ENCODE measurements at places on chromosomes 1 and 21. TPM values are rescaled to one million over a fixed set of nuclear protein-coding genes. Genes with fewer than 3 reads are reported as not detected.

The WNT9A gene
- total RNA-seq, result 0.37 TPM

The ANXA9 gene
- total RNA-seq, result 15.4 TPM

The C4BPB gene
- total RNA-seq, result 10.2 TPM

The KMO gene
- total RNA-seq, result 0.85 TPM

The TAS1R1 gene
- not detected for total RNA-seq

The TXNIP gene
- 27.3 TPM for total RNA-seq

The SLC5A9 gene
- total RNA-seq, result 1.1 TPM

GRCh38 chr1:29415156-29415830 lies 179.0 kb downstream of the PTPRU start:
- no peak overlapping the region for H3K27ac ChIP-seq
- peaks cover 69% of the 10 kb centered on the region for H3K27me3 ChIP-seq
- no peak overlapping the region for H3K4me3 ChIP-seq
- H3K4me1 ChIP-seq, result no peaks in the 10 kb centered on the region
- H3K36me3 ChIP-seq, result no peaks in the 10 kb centered on the region

DNA sequence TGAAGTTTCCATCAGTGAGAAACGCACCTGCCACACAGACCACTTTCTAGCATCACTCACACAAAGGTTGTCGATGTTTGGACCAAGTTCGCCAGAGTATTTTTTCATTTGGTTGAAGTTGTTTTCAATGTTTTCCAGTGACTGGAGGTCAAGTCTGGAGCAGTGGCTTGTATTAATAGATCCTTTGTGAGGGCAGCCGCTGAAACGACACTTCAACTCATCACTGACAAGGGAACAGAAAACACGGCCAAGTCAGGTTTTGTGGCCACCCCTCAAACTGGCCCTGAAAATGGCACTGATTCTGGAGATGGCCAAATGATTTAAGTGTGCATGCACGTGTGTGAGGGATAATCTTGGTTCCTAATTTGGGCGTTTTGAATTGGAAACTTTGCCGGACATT lies 675.6 kb downstream of the SMYD3 start:
- H3K27ac ChIP-seq, result no peak overlapping the region
- no peak for DNase-seq
- no peaks in the 10 kb centered on the region for H3K27me3 ChIP-seq
- H3K36me3 ChIP-seq, result no peaks in the 10 kb centered on the region
- H3K4me3 ChIP-seq, result no peak overlapping the region
- H3K4me1 ChIP-seq, result no peaks in the 10 kb centered on the region

DNA sequence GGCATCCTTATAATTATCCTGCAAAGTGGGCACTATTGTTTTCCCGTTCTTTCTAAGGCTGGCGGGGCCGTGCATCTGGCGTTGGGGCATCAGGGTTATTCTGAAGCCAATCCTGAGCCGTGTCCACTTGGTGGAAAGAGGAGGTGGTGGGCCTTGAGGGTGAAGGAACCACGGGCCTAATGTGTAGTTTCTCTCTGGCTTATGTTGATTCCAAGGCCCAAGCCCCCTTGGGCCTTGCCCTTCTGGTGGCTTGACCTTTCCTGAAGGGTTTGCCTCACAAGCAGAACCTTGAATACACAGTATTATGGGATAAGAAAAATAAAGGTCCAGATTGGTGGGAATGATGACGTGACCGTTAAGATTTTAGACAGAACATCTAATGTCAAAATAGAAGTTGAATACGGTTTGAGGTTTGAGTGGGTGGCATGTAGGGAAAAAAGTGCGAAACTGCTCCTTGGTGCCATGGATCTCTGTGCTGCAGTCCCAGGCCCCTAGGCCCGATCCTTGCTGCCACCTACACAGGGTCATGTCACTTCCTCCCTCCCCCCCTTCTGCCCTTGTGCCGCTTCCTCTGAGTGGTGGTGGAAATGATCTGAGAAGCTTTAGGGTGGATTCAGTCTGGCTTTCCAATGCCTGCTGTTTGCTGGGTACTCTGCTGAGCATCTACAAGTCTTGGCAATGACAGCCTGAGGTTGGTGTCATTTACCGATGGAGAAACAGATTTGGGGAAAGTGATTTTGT lies 90.5 kb downstream of the PRDM2 start:
- DNase-seq, result no peak
- no peak overlapping the region for H3K4me3 ChIP-seq
- H3K27me3 ChIP-seq, result no peaks in the 10 kb centered on the region
- no peaks in the 10 kb centered on the region for H3K4me1 ChIP-seq
- peaks cover 7% of the 10 kb centered on the region for H3K36me3 ChIP-seq

- H3K4me3 ChIP-seq, result no peak overlapping the region
- H3K36me3 ChIP-seq, result no peaks in the 10 kb centered on the region
- H3K4me1 ChIP-seq, result no peaks in the 10 kb centered on the region
- DNase-seq, result no peak
- H3K27ac ChIP-seq, result no peak overlapping the region
- peaks cover 5% of the 10 kb centered on the region for H3K27me3 ChIP-seq
These were observed 52.5 kb downstream of the KAZN start for GRCh38 chr1:14650951-14651350.

- no peak for DNase-seq
- H3K27me3 ChIP-seq, result peaks cover 26% of the 10 kb centered on the region
- no peak overlapping the region for H3K27ac ChIP-seq
- H3K4me1 ChIP-seq, result no peaks in the 10 kb centered on the region
- H3K36me3 ChIP-seq, result no peaks in the 10 kb centered on the region
These were observed 62.7 kb downstream of the ZNF648 start for GRCh38 chr1:181998858-181999257.

- H3K4me1 ChIP-seq, result peaks cover 20% of the 10 kb centered on the region
- H3K27me3 ChIP-seq, result no peaks in the 10 kb centered on the region
- peak; percentile 41 for DNase-seq
- H3K4me3 ChIP-seq, result no peak overlapping the region
- peak overlapping the region; percentile 71 for H3K27ac ChIP-seq
These were observed 51.8 kb downstream of the ANGPTL1 start for GRCh38 chr1:178819123-178819522.

GRCh38 chr1:7366955-7367665 lies 404.0 kb upstream of the VAMP3 start:
- no peaks in the 10 kb centered on the region for H3K36me3 ChIP-seq
- H3K27ac ChIP-seq, result no peak overlapping the region
- H3K27me3 ChIP-seq, result peaks cover 44% of the 10 kb centered on the region
- H3K4me3 ChIP-seq, result no peak overlapping the region
- no peaks in the 10 kb centered on the region for H3K4me1 ChIP-seq
- no peak for DNase-seq

DNA sequence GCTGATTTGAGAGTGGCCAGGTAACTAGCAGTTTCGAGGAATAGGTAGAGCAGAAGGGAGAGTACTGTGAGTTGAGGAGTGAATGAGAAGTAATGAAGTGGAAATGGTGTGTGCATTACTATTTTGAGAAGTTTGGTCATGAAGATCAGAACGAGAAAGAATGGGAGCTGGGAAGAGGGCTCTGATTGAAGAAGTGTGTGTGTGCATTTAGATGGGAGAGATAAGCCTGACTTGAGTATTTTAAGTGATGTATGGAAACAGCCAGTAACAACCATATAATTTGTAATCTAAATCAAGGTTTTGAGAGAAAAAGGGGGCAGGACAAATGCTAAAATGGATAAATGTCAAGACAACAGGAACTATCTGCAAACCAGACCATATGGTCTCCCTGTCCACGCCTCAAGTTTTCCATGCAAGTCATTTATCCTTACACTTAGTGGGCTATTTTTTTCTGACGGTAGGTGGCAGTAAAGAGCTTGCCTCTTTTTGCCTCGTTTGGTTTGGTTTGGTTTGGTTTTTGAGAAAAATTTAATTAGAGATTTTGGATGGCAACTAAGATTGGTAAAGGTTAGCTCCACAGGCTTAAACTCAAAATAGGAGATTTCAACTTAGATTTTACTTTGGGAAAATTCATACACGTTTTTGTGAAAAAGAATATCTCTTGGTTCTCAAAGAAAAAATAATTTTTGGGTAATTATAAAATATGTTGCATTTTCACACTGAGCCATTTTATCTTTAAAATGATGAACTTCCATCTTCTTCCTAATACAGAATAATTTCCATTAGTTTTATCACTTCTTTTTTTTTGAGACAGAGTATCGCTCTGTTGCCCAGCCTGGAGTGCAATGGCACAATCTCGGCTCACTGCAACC lies 9.5 kb upstream of the B3GALNT2 start:
- peaks cover 14% of the 10 kb centered on the region for H3K27me3 ChIP-seq
- H3K4me3 ChIP-seq, result no peak overlapping the region
- H3K27ac ChIP-seq, result no peak overlapping the region

GRCh38 chr21:39182016-39182415 lies 1.2 kb downstream of the PSMG1 start:
- H3K36me3 ChIP-seq, result peaks cover 24% of the 10 kb centered on the region
- H3K4me3 ChIP-seq, result peak overlapping the region; percentile 99
- H3K27ac ChIP-seq, result peak overlapping the region; percentile 96
- no peaks in the 10 kb centered on the region for H3K27me3 ChIP-seq
- no peak for DNase-seq

GRCh38 chr21:16788584-16788983 lies 724.3 kb upstream of the CXADR start:
- H3K4me1 ChIP-seq, result no peaks in the 10 kb centered on the region
- H3K27ac ChIP-seq, result no peak overlapping the region
- DNase-seq, result no peak
- H3K36me3 ChIP-seq, result no peaks in the 10 kb centered on the region
- no peak overlapping the region for H3K4me3 ChIP-seq

- H3K36me3 ChIP-seq, result no peaks in the 10 kb centered on the region
- DNase-seq, result no peak
- peak overlapping the region; percentile 4 for H3K4me3 ChIP-seq
- no peaks in the 10 kb centered on the region for H3K27me3 ChIP-seq
- H3K27ac ChIP-seq, result peak overlapping the region; percentile 24
These were observed 40.1 kb downstream of the ZNF281 start for GRCh38 chr1:200369706-200370105.

GRCh38 chr21:46161633-46162592 lies 6.5 kb upstream of the FTCD start:
- H3K36me3 ChIP-seq, result peaks cover 16% of the 10 kb centered on the region
- H3K4me1 ChIP-seq, result no peaks in the 10 kb centered on the region
- H3K27me3 ChIP-seq, result peaks cover 16% of the 10 kb centered on the region
- no peak overlapping the region for H3K4me3 ChIP-seq

GRCh38 chr1:161367684-161368400 lies at the start of gene CFAP126:
Gene CFAP126, minus strand, starts transcription at chr1:161367876. Its CDS starts 8 bp downstream, at chr1:161367868.
- no peaks in the 10 kb centered on the region for H3K27me3 ChIP-seq
- no peaks in the 10 kb centered on the region for H3K4me1 ChIP-seq
- H3K36me3 ChIP-seq, result peaks cover 23% of the 10 kb centered on the region
- no peak within 1 kb of the TSS for H3K4me3 ChIP-seq
- peak; percentile 57 for DNase-seq

DNA sequence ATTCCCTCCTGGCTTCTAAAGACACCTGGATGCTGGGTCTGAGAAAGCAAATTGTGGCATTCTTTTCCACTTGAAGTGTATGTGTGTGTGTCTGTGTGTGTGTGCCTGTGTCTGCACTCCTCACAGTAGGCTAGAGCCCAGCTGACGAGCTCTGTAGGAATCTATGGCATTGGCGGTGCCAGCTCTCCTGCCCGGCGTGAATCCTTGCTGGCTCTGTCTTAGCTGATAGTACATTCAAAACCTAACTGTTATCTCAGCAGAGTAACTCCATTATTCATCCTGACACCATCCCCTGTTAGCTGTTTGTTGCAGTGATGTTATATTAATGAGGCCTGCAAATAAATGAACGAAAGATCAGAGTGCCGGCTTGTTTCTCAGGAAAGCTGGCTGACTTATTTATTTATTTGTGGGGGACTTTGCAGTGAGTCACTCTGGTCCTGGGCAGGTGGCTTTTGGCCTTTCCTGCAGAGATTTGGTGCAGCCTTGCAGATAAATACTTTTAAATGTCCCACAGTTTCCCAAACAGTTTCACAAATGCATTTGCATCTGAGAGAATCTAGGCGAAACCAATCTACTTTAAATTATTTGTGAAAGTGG lies 160.6 kb upstream of the CD34 start:
- no peaks in the 10 kb centered on the region for H3K4me1 ChIP-seq
- H3K4me3 ChIP-seq, result no peak overlapping the region
- no peak overlapping the region for H3K27ac ChIP-seq
- DNase-seq, result no peak

- DNase-seq, result no peak
- no peak overlapping the region for H3K4me3 ChIP-seq
- H3K27ac ChIP-seq, result no peak overlapping the region
- H3K36me3 ChIP-seq, result peaks cover 28% of the 10 kb centered on the region
- peaks cover 10% of the 10 kb centered on the region for H3K4me1 ChIP-seq
These were observed 59.3 kb downstream of the ACP6 start for GRCh38 chr1:147611021-147611426.

DNA sequence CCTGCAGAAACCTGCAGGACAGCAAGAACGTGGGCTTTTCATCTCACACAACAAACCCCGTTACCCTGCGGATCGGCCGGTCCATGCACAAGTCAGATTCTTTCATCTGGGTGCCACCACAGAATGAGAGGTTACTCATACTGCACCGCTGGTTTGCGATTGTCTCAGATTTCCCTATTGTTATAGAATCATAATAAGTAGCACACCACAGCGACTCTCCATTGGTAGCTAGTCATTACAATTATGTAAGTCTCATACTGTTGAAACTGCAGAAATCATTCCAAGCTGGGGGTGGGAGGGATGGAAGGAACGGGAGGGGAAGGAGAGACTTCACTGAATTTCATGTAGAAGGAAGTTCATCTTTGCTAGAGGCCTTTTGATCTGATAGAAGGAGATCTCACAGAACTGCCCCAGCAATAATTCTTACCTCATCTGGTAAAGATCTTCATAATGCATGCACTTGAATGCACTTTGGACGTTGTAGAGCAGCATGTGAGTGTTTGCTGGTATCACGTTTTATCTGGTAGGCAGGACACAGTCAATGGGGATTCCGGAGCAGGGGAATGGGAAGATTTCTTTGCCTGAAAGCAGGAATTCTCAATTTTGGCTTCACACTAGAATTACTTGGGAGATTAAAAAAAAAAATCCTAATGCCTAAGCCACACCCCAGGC lies 221.1 kb downstream of the KIF26B start:
- no peaks in the 10 kb centered on the region for H3K27me3 ChIP-seq
- no peak for DNase-seq
- H3K4me1 ChIP-seq, result no peaks in the 10 kb centered on the region
- no peaks in the 10 kb centered on the region for H3K36me3 ChIP-seq
- no peak overlapping the region for H3K4me3 ChIP-seq

- H3K27ac ChIP-seq, result no peak overlapping the region
- H3K36me3 ChIP-seq, result no peaks in the 10 kb centered on the region
- no peaks in the 10 kb centered on the region for H3K27me3 ChIP-seq
- H3K4me3 ChIP-seq, result no peak overlapping the region
- H3K4me1 ChIP-seq, result no peaks in the 10 kb centered on the region
These were observed 86.8 kb downstream of the KIF26B start for GRCh38 chr1:245241526-245242130.

DNA sequence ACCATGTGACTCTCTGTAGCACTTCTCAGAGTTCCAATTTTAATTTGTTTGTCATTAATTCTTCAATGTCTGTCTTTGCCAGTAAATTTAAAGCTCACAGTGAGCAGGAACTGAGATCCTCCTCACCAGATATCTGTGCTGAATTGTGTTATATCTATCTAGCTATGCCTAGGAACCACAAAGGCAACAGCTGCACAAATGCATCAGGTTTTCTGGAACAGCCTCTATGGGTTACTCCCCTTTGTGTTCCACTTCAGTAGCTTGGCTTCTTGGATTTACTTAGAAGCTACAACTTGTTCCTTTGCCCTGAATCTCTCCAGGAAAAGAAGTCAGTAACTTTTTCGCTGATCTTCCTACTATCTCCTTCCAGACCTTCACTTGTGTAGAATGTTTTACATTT lies 1237.8 kb upstream of the ADGRL4 start:
- no peak overlapping the region for H3K4me3 ChIP-seq
- no peaks in the 10 kb centered on the region for H3K27me3 ChIP-seq
- H3K27ac ChIP-seq, result no peak overlapping the region
- DNase-seq, result no peak
- no peaks in the 10 kb centered on the region for H3K36me3 ChIP-seq
- H3K4me1 ChIP-seq, result no peaks in the 10 kb centered on the region

Measured in Calu3 (cell line).